ENCODE measurements at places on chromosomes 2 and 18.
A peak's percentile ranks its signal among the peaks of the same experiment; 100 is the strongest.

DNA sequence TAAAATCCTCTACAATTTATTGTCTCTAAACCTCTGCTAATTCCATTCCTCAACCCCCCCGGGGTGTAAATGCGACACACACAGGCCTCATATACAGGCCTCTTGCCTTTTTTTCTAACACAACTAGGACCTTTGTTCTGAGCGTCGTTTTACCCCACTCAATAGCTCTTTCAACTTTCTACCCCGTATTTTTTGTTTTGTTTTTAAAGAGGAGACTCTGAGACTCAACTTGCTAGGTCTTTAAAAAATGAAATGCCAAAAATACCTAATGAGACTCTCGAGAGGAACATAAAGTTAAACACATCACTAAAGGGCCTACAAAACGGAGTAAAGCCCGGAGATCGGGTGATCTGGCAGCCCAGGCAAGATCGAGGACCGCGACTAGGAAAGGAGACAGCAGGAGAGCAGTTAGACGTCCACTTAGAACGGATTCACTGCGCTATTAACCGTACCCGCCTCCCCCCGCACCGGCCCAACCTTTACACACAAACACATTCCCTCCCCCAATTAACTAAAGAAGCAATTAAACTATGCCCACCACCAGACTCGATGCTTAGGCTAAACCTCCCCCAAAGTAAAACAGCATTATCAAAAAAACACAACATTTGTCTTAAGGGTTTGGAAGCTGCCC lies 1.7 kb downstream of the TRIP12 start:
- peak; percentile 29 for DNase-seq

GRCh38 chr2:46952171-46952570 lies 36.6 kb upstream of the MCFD2 start:
- no peak for DNase-seq

GRCh38 chr2:43400508-43400907 lies 174.1 kb upstream of the ZFP36L2 start:
- no peak for DNase-seq

DNA sequence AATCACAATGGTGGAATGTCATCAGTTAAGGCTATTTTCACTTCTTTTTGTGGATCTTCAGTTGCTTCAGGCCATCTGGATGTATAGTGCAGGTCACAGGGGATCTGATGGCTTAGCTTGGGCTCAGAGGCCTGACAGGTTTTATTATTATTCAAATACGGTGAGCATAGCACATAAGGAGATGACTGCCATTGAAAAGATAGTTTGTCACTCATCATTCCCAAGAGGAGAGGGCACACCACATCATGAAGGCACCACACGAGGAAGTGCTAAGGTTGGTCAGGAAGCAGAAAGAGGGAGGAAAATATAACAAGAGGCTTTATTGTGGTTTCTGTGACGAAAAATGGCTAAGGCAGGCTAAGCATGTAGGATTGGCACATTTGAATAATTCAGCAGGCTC lies 131.4 kb downstream of the CD8B2 start:
- DNase-seq = no peak

DNA sequence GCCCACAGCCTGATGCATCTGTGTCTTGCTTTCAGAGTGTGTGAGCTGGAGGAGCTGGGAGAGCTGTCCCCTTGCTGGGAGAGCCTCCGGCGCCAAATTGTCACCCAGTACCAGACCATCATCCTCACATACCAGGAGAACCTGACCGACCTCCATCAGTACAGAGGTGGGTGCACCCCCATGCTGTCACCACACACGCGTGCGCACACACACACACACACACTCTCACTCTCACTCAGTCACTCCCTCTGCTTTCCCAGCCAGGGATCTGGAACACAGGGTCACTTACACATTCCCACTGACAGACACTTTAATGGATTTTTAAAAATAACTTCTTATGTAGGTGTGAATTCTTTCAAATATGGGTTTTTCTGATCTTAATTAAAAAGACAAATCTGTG lies 64.5 kb downstream of the COA5 start:
- DNase-seq = no peak

DNA sequence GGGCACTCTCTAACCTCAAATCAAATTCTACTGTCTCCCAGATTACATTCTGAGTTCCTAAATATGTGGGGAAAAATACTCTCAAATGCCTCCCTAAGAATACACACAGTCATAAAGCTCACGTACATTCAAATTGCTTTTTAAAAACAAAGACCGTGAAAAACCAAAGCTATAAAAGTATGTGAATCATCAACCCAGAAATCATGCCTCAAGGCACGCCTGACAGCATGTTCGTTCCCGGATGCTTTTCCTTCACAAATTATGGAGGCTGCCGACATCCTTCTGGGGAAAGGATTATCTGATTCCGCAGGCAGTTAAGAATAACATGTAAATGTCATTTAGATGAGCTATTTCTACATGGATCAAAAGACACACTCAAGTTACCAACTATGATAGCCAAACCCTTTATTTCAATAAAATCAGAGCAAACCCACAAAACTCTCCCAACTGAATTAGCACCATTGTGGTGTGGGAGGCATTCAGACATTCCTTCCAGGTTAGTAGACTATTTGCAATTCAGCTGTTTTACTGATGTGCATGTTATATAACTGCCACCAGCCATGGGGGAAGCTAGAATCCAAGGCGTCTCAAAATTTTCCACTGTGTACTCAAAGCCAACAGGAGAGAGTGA lies 398.2 kb upstream of the TRIB2 start:
- DNase-seq = no peak

DNA sequence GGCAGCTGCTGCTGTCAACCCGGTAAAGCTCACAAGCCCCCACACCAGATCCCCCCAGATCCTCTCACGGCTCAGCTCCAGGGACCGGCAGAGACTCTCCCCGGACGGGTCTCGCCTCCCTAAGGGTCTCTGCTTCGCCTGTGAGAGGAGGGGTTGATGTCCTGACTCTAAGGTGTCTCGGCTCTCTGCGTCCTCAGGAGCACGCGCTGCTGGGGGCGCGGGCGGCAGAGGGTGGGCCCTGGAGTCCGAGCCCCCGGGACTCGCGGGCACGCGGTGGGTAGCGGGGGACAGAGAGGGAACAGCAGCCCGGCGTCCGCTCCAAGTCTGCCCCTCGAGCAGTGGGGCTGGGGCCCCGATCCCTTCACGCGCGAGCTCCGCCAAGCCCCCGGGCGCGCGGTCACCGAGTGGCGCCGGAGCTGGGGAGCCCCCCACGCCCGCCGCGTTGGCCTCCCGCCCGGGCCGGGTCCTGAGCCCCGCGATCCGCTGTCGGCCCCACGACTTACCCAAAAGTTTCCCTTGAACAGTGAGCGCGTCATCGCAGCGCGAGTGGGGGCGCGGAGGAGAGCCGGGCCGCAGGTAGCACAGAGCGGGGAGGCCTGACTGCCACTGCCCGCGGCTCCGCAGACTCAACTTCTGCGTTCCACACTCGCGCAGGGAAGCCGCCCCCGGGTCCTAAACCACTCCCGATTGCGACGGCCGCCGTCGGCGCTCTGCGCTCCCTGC lies at the start of gene PSTPIP2:
Gene PSTPIP2 (minus strand): TSS at position 608 of the 723 bp plus-strand sequence. CDS start 72 bp downstream, at position 536.
- DNase-seq = peak; percentile 74

DNA sequence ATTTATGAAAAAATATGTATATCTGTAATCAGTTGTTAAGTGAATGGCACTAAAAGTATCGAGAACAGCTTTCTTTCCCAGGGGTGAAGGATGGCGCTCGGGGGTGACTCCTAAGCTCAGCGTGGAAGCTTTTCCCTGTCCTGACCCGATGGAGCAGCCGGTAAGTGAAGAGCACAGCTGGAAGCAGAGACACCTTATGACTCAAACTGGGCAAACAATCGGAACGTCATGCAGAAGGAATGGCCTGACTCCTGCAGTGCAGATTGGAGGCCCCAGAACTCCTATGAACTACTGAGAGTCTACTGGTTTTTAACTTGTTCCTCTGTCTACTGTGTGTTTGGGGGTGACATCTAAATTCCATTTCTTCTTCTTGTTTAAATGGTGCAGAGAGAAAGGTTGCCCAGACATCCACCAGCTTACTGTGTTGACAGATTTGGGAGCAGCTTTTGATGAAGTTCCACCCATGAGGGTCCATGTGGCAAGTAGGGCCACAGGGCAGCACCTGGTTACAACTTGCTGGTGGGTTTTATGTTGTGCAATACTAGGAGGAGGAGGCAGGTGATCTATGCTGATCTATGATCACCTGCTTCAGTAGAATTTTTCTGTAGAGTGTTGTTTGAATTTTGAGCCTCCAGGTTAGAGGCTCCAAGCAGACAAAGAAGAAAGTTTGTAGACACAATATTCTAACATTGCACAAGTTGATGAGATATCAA lies 52.8 kb upstream of the TMEM182 start:
- no peak for DNase-seq
